COR-L47 (cell line): ENCODE measurements at places on chromosomes 5 and 9.
A peak's percentile ranks its signal among the peaks of the same experiment; 100 is the strongest.

- no peak for DNase-seq
Observed at GRCh38 chr9:107483666-107484065, 5.9 kb downstream of the KLF4 start.

DNA sequence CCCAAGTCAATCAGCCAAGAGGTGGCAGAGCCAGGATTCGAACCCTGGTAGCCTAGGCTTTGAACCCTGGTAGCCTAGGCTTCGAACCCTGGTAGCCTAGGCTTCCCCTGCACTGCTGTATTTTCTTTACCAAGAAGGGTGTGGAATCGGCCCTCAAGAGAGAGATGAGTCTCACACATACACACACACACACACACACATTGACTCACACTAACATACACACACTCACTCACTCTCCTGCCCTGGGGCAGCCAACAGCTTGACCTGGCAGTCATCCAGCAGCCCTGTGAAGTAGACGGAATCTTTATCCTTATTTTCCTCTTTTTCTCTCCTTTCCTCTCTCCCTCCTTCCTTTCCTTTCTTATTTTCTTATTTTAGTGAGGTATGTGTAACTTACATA is 55.4 kb upstream of the RPL26L1 start:
- DNase-seq, result peak; percentile 35

GRCh38 chr9:17024129-17024528 is 110.7 kb upstream of the CNTLN start:
- DNase-seq, result no peak

- no peak for DNase-seq
Observed at GRCh38 chr5:98798847-98799246, 25.4 kb downstream of the RGMB start.

DNA sequence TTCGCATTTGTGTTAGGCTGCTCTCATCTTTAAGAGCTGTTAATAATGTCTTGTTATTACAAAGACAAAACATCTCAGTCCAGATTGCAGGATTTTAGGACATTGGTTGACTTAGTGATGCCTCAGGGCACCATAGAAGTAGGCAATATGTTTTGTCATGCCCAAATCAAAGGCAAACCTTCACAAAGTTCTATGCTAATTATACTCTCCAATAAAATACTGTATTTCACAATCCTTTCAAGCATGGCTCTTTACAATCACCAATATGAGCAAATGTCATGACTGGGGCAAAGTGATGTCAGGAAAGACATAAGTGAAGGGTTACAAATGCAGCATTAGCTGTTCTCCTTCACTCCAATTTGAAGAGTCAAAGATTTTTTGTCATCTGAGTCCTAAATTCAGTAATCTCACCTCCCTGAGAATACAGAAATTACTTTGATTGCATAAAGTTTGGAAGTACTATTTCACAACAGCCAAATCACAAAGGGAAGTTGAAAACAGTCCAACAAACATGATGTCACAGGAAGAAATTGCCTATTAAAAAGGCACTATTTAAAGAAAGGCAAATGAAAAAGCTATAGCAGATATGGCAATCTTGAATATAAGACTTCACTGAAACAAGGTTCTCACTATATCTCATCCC is 303.2 kb downstream of the PRR16 start:
- DNase-seq, result no peak

DNA sequence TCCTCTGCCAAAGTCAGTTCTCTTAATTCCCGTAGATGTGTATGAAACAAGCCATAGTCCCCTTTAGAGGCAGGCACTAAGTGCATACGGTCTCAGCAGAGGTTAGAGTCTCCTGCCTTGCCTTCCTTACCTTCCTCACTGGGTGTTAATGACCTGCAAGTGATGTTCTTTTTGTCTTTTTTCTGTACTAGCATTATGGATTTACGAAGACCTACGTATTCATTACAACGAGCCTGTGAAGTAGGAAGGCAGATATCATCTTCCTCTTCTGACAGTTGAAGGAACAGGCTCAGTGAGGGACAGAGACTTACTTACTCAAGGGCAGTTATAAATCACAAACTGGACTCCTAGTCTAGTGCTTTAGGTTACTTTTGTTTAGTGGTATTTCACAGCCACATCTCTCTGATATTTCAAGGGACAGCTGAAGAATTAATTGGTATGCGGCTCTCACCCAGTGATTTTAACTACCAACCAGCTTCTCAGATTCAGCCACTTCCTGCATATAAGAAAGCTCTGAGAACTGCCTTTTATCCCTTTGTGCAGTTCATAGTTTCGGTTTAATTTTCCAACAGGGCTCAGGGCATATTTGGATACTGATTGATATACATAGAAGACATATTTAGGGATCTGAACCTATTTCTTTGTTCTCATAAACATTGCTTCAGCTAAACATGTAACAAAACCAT is 85.1 kb upstream of the CKMT2 start:
- DNase-seq, result no peak

DNA sequence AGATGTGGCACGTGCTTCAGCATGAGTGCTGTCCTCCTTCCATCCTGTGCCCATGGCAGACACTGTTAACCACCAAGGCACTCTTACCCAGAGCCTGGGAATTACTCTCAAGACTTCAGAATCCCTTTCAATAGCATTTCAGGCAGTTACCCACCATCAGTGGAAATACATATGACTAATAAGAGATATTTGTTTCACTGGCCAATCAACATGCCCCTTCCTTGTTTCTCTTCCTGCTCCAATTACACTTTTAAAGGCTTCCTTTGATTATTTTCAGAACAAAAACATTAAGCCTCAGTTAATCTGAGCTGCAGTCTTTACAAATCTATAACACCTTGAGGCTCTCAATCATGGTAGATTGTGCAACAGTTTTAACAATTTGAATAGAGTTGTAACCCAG is 70.8 kb downstream of the PRELID2 start:
- no peak for DNase-seq

GRCh38 chr5:172082180-172082579 is 75.7 kb upstream of the FBXW11 start:
- no peak for DNase-seq

- no peak for DNase-seq
Observed at GRCh38 chr9:84573083-84573482, 96.4 kb upstream of the NTRK2 start.

GRCh38 chr9:124088476-124088837 is 76.9 kb downstream of the LHX2 start:
- DNase-seq, result no peak

DNA sequence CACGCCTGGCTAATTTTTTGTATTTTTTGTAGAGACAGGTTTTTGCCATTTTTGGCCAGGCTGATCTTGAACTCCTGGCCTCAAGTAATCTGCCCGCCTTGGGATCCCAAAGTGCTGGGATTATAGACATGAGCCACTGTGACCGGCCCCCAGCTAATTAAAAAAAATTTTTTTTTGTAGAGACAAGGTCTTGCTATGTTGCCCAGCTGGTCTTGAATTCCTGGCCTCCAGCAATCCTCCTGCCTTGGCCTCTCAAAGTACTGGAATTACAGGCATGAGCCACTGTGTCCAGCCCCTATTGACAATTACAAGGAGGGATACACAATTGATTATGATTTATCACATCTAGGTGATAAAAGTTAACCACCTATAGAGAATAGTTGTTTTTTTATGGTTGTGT is 59.5 kb downstream of the NR2F1 start:
- DNase-seq, result no peak
